ENCODE measurements at places on chromosomes 13 and 19. TPM values are rescaled to one million over a fixed set of nuclear protein-coding genes. Genes with fewer than 3 reads are reported as not detected.
A peak's percentile ranks its signal among the peaks of the same experiment; 100 is the strongest.

DNA sequence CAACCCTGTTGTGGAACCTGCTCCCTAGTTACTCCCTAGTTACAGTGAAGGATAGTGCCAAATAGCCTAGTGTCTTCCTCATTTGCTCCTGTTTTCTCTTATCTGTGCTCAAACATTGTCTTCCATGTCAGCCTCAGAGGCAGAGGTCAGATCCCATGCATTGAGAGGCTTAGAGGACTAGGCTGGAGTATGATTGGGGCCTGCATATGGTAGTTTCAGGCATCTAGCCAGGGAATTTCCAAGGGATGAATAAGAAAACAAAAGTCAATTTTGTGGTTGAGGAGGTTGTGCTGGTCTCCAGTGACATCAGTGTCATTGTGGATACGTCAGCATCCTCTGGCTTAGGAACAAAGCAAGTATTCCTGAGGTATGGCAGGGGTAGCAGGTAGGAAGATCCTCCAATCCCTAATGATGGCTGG, 9.4 kb downstream of the ZNF546 start:
- DNase-seq = peak; percentile 81

DNA sequence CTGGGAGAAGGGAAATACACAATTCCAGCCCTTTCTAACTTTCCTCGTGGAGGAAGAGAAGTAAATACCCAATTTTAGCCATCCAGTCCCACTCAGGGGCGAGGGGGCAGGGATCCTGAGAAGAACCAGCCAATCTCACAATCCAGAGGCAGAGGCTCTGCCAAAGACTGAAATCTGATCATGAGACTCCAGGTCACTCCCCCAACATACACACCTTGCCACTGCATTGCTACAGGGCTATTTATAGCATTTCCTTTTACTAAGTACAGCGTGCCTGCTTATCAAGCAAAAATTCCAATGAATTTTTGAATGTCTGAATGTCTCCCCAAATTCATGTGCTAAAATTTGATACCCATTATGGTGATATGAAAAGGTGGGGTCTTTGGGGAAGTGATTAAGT, 1687.5 kb downstream of the EFNB2 start:
- no peak for DNase-seq

Gene CEACAM19
- 0.51 TPM for total RNA-seq

Gene IZUMO2
- total RNA-seq = not detected

DNA sequence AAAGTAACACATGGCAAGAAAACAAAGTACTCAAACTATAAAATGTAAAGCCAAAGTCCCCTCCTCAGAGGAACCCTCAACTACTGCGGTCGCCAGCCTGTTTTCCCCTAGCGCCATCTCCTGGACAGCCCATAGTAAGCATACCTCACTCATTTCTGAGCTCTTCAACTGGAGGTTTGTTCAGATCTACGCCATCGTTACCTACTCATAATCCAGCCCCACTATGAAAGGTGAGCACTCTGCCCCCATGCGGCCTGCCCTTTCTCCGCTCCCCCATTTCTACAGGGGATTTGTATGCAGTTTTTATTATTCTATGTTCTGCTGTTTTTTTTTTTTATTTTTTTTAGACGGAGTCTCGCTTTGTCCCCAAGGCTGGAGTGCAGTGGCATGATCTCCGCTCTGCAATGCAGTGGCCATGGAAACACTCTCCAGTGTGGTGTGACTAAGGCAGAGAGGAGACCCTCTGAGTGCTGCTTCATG, 26.2 kb downstream of the OPA3 start:
- peak; percentile 64 for DNase-seq

GRCh38 chr13:21800837-21801616, 130.2 kb downstream of the FGF9 start:
- peak; percentile 16 for DNase-seq

GRCh38 chr19:13004273-13004672, 9.0 kb downstream of the NFIX start:
- DNase-seq = no peak

DNA sequence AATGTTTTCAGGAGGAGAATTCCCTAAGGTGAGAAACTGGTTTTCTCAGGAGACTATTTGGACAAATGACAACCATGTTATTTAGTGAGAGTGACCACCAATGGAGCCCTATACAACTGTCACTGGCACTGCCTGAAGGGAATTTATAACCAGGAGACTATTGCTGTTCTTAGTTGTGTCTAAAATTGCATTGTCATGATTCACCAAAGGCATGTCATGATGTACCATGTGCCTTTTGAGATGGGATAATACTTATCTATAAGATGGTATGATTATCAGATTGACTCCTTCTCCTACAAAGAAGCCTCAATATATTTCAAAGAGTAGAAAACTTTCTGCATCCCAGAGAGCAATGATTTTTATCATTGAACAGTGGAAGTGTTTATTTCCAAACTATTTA, 739.4 kb upstream of the GPC6 start:
- no peak for DNase-seq

GRCh38 chr13:50159607-50160006, 144.4 kb downstream of the KCNRG start:
- no peak for DNase-seq

Gene NKG7
- total RNA-seq = not detected

Gene FGF22
- 0.13 TPM for total RNA-seq

Gene SLC1A6
- total RNA-seq = not detected

Gene SLC10A2
- total RNA-seq = not detected

DNA sequence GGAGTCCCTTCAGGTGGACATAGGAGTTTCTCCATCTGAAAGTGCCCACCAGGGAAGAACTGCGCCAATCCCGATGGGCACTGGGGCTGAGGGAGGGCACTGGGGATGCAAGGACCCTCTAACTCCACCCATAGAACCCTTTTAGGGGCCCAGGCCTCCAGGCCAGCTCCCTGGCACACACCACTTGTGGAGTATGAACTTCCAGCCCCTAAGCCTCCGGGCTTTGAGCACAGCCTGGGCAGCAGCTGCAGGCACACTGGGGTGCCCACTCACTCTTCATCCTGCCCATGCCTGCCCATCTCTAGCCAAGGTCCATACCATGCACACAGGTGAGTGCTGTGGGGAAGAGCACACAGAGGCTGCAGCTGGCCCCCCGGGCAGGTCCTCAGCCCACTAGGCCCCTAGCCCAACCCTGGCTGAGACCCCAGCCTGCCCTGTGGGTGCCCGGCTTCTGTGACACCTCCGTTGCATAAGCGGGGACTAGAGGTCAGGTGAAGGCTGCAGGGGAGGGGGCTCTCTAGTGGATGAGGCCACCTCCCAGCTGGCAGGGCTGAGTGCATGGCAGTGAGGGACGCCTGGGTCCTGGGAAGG, 14.6 kb upstream of the SLC7A10 start:
- DNase-seq = no peak

DNA sequence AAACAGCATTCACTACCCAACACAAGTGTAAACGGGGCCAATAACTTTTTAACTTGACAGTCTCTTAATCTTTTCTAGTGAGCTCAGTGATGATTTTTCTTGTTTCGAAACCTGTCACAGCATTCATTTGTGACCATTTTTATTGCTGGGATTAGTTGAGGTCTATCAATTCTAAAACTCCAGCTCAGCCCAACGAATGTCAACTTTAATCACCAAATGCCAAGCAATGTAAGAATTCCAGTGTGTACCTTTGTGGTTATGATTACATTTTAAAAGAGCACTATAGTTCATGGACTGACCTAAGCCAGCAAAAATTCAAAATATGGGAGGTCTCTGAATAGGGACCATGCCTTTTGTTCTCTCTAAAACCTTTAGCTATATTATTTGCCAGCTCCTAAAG, 694.3 kb upstream of the SGCG start:
- no peak for DNase-seq

DNA sequence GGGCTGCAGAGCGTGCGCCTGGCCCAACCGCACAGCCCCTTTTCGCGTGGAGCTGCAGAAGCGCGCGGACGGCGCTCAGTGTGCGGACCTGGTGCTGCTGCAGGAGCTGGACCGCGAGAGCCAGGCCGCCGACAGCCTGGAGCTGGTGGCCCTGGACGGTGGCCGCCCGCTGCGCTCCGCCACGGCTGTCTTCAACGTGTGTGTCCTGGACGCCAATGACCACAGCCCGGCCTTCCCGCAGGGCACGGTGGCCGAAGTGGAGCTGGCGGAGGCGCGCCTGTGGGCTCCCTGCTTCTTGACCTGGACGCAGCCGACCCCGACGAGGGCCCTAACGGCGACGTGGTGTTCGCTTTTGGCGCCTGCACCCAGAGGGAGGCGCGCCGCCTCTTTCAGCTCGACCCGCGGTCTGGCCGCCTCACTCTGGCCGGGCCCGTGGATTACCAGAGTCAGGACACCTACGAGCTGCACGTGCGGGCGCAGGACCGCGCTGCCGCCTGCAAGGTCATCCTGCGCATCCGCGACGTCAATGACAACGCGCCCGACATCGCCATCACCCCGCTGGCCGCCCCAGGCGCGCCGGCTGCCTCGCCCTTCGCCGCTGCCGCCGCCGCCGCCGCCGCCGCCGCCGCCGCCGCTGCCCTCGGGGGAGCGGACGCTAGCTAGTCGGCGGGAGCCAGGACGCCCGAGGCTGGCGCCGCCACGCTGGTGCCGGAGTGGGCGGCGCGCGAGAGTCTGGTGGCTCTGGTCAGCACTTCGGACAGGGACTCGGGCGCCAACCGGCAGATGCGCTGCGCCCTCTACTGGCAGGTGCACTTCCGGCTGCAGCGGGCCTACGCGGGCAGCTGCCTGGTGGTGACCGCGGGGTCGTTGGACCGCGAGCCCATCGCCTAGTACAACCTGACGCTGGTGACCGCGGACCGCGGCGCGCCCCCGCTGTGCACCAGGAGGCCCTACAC, 172.2 kb downstream of the OLFM4 start:
- peak; percentile 63 for DNase-seq

- peak; percentile 52 for DNase-seq
Measured at GRCh38 chr13:98565726-98566565, 11.0 kb downstream of the STK24 start.

DNA sequence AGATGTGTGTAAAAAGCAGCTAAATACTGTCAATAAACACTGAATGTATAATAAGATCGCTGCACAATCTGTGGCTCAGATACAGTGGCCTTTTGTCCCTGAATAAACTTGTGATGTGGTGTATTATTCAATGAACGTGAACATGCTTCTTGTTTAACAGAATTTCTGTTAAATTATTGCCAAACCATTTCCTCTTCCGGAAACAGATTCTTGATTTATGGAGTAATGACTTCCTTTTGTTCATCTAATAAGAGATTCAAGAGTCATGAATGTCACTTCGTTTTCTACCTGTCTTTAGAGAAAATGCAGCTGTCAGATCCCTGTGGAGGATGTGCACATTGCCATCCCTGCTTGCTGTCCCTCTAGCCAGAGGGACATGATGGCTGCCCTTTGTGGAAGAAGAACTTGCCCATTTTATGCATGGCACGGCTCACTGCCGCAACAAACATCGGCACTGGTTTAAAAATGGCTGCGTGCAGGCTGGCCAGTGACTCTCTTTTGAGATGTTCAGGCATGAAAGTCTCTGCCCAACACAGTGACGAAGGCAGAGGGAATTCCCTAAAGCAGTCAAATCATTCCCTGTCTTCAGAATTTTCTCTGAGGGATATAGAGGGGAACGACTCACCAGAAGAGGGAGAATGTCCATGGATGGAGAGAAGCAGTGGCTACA, 3.1 kb upstream of the TNFSF13B start:
- no peak for DNase-seq

GRCh38 chr13:74986609-74987008, 495.4 kb downstream of the TBC1D4 start:
- no peak for DNase-seq

GRCh38 chr19:38596057-38596981, 21.4 kb downstream of the MAP4K1 start:
- DNase-seq = peak; percentile 32

Gene WDR87
- total RNA-seq = not detected

Gene IQCN
- 0.11 TPM for total RNA-seq

Gene MICOS13
- 39.8 TPM for total RNA-seq

DNA sequence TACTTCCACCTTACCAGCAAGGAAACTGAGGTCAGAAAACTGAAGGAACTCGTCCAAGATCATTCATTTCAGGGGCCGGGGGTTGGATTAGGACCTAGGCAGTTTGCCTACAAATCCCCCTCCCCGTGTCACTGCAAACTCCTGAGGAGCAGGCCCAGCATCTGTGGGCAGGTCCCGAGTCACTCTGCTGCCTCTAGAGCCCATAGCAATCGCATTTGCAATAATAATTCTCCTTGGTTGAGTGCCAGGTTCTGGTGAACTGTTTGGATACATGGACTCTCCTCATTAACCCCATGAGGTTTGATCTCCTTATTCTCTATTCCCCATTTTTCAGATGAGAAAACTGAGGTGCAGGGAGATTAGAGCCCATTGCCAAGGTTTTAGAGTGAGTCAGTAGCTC, 903 bp downstream of the PIN1 start:
- DNase-seq = peak; percentile 86

Gene ELSPBP1
- total RNA-seq = not detected

DNA sequence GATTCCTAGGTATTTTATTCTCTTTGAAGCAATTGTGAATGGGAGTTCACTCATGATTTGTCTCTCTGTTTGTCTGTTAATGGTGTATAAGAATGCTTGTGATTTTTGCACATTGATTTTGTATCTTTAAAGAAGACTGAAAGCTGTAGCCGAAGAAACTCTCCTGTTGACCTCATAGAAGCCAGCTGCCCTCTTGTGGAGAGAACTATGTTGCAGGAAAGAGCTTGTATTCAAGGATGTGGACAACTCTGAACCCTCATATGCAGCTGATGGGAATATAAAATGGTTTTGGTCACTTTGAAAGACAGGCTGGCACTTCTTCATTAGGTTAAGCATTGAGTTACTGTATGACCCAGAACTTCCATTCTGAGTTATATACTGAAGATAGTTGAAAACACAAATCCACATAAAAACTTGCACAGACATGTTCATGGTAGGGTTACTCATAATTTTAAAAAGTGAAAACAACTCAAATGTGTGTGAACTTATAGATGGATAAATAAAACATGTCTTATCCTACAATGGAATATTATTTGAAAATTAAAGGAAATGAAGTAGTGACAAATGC, 65.8 kb upstream of the SLITRK6 start:
- peak; percentile 0 for DNase-seq

- peak; percentile 7 for DNase-seq
Measured at GRCh38 chr13:52104624-52105023, 24.2 kb downstream of the NEK5 start.

GRCh38 chr19:47284324-47284899, 9.7 kb downstream of the INAFM1 start:
- peak; percentile 53 for DNase-seq

DNA sequence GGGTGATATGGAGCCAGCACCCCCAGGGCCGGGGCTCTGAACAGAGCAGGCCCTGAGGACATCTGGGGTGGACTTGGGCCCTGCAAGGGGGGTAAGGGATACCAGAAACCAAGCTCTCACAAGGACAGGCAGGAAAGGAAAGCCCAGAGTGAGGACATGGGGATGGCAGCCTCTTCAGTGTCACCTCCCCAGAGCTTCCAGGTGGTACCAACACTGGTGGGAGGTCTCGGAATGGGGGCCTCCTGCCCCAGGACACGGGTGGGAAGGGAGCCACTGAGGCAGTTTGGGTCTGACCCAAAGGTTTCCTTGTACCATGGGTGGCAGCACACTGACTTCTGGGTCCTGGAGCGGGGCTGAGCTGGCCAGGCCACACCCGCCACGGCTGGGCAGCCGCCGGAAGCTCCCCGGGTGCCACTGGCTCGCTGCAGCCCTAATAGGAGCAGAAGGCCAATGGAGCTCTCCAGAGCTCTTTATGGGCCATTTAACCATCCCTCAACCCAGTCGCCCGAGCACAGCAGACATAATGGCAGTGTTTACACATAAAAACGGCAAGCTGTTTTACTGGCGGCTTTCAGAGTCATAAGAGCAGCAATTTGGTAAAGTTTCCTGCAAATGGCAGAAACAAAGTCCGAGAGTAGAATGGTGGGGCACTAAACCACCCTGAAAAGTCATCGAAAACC, 59.3 kb downstream of the PEPD start:
- no peak for DNase-seq

GRCh38 chr13:43924549-43925245, 45.0 kb downstream of the LACC1 start:
- no peak for DNase-seq

Data from GM23248 (cell line).